ENCODE measurements at places on chromosomes 13 and 19.

DNA sequence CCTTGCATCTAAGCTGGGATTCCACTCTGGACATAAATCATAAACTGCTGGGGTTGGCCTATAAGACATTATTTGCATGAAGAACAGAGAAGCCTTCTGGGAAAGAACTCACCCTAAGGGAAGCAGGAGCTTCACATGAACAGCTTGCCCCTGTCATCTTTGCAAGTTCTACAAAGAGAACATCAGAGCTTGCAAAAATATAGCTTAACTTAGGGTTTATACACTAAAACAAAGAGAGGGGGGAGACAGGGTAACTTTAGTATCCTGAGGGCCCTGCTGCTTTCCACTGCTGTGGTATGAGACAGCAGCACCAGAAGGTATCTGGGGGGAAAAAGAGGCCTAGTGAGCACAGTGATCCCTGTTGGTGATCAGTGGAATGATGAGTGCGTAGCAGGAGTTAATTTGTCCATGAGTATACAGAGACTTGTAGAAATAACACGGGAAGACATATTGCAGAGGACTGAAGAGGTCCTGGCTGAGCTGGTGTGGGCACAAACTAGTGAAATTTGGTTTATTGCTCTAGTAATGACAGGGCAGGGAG is 116.1 kb upstream of the TSC22D1 start:
- DNase-seq = no peak

DNA sequence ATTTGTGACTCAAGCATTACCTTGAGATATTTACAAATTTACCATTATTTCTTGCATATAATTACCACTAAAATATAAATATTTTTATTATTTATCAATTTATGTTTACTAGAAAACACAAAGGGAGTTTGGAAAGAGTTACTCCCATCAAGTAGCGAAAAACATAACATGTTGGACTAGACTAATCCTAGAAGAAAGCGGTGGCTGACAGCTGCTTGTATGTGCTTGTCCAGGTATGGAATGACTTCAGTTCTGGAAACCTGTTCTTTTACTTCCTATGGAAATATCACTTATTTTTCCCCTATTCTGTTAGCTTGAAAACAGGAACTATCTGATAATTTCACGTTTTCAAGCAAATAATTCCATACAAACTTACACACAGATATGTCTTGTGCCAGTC is 28.5 kb downstream of the SLITRK1 start:
- no peak for DNase-seq

DNA sequence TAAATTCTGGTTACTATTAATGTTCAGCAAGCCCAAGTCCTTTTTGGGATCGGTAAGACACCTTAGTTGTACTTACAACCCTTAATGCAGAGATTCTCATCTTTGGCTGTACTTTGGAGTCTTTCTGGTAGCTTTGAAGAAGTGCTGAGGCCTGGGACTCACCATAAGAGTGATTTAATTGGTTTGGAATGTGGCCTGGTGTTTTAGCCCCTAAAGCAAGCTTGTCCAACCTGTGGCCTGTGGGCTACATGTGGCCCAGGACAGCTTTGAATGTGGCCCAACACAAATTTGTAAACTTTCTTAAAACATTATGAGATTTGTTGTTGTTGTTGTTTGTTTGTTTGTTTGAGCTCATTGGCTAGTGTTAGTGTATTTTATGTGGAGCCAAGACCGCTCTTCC is 215.3 kb downstream of the ZIC5 start:
- no peak for DNase-seq

DNA sequence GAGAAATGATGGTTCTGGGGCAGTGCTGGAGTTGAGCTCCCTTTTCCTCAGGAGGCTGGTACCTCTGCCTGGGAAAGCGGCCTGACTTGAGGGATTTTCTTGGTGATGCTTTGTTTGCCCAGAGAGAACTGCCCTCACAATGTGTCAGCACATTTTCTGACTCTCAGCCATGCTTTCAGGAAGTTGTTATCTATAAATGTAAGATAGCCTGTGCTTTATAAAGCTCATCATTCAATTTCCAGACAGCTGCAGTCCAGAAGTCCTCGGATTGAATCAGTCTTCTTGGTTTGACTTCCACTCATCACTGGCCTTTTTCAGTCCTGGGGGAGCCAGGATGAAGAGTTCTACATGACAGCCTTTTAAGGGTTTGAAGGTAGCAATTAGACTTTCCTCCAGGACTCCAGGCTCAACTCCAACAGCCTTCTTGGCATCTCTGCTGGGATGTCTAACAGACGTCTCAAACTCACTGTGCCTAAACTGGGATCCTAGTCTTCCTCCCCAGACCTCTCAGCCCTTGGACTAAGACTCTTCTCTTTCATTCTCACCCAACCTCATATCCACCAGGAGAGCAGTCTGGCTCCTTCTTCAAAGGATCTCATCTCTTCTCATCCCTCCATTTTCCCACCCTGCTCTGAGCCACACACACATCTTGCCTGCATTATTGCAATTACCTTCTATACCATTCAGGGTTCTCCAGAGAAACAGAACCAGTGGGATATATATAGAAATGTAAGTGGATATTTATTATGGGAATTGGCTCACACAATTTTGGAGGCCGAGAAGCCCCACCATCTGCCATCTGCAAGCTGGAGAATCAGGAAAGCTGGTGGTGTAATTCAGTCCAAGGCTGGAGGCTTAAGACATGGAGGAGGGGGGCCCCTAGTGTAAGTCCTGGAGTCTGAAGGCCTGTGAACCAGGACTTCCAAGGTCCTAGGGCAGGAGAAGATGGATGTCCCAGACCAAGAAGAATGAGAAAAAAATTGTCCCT is 13.1 kb downstream of the ERICH6B start:
- DNase-seq = no peak

DNA sequence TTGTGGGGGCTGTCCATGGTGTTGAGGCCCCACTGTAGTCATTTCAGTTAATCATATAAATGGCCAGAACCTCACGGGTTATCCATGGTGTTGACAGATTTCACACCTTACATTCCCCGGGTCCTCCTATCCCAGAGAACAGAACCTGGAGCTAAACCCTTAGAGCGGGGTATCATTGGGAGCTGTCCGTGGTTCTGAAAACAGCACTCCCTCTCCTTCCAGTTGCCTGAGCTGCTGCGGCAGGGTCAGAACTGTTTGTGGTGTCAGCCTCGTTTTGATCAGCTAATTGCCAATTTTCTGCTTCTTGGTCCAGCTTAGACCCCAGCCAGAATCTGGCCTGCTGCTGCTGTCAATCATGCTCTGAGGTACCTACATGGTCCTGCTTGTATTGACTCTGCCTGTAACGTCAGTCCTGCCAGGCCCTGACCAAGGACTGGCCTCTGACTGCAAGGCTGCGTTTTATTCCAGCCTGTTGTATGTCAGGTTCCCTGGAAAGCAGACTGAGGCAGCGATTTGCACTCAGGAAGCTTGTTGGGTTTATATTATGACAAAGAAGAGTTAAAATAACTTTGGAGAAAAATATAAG is 55.8 kb upstream of the KCTD15 start:
- DNase-seq = no peak

- DNase-seq = no peak
Observed at GRCh38 chr19:8143041-8143440, 6.4 kb downstream of the FBN3 start.

DNA sequence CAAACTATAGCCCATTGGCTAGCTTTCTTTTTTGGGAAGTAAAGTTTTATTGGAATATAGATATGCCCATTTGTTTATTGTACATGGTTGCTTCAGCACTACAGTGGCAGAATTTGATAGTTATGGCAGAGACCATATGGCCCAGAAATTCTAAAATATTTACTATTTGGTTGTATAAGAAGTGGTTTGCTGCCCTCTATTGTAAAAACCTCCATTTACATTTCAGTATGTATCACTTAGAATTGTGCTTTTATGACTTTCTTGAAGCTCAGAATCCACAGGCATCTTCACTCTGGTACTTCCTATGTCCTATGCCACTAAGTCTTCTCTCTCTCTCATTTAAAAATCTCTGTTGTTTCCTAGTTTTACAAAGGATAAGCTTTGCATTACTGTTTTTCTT is 37.7 kb downstream of the DLEU7 start:
- DNase-seq = no peak

- DNase-seq = no peak
Observed at GRCh38 chr19:49954092-49954829, 6.7 kb downstream of the SIGLEC11 start.

DNA sequence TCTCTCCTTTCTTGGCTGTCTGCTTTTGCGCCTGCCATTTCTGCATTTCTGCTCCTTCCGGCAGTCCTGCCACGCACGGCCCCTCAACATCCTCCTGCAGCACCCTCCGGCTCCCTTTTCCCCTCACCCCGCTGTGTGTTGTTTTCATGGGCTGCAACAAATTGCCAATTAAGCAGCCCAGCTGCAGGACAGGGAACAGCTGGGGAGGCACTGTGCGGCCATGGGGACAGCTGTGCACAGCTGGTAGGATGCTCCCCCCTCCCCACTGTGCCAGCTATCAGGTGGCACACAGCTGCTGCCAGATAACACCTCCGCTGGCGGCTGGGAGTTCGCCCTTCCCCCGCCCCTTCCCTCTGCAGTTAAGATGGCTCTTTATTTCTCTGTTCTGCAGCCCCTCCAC is 25.4 kb downstream of the LYL1 start:
- no peak for DNase-seq

- DNase-seq = no peak
Observed at GRCh38 chr19:16619457-16619856, 8.5 kb downstream of the MED26 start.
